ENCODE measurements at places on chromosomes 12 and 14. TPM values are rescaled to one million over a fixed set of nuclear protein-coding genes. Genes with fewer than 3 reads are reported as not detected.

The GALNT16 gene
- 0.35 TPM for total RNA-seq

DNA sequence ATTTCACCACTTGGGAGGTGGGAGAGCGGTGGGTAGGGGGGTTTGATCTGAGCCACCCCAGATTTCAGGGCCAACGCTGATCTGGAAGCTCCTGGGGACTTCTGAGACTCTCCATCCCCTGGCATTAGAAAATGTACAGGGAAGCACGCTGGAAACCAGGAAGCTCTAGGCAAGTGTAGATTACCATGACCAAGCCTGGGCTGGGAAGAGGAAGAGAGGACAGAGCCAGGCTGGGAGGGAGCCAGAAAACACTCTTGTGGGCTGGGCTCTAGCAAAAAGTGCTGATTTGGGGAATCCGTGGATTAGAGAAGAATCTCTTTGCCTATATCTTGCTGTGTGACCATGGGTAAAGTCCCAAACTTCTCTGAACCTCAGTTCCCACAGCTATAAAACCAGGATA, 236.7 kb downstream of the BCL11B start:
- no peak for DNase-seq

The FAIM2 gene
- total RNA-seq, result not detected

The BLTP3B gene
- 14.5 TPM for total RNA-seq

GRCh38 chr12:106228320-106228710, 19.5 kb downstream of the CKAP4 start:
- DNase-seq, result no peak

The NOXRED1 gene
- total RNA-seq, result not detected

DNA sequence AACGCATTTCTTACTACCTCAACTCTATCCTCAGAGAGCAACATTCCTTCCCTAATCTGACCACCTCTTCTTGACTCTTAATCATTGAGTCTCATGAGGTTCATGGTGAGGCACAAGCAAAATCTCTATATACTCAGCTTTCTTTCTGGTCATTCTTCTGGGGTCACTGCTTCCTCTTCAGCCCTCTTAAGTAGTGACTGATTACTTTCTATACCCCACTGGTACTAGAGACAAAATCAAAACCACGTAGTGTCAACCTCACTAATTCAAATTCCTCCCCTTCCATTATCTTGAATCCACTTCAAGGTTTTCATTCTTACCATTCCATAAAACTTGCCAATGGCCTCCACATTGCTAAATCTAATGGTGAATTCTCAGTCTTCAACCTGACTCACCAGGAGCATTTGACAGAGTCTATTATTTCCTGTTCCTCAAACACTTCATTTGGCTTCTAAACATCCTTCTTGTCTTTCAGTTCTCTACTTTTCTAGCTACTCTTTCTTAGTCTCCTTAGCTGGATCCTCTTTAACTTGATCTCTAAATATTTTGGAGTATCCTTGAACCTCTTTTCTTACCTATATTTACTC, 6.8 kb downstream of the WDHD1 start:
- DNase-seq, result no peak

The RAPGEF3 gene
- total RNA-seq, result 102 TPM

- DNase-seq, result no peak
Observed at GRCh38 chr14:68741839-68742470, 50.9 kb downstream of the ZFP36L1 start.

All from epithelial cell of proximal tubule (primary cell).